ENCODE measurements at places on chromosomes 3 and 15. TPM values are rescaled to one million over a fixed set of nuclear protein-coding genes. Genes with fewer than 3 reads are reported as not detected.

- peaks cover 23% of the 10 kb centered on the region for H3K4me1 ChIP-seq
- H3K27me3 ChIP-seq: no peaks in the 10 kb centered on the region
- H3K36me3 ChIP-seq: no peaks in the 10 kb centered on the region
- peak overlapping the region; percentile 16 for H3K4me3 ChIP-seq
- H3K27ac ChIP-seq: peak overlapping the region; percentile 56
Observed at GRCh38 chr15:93366387-93367100, 277.5 kb upstream of the RGMA start.

DNA sequence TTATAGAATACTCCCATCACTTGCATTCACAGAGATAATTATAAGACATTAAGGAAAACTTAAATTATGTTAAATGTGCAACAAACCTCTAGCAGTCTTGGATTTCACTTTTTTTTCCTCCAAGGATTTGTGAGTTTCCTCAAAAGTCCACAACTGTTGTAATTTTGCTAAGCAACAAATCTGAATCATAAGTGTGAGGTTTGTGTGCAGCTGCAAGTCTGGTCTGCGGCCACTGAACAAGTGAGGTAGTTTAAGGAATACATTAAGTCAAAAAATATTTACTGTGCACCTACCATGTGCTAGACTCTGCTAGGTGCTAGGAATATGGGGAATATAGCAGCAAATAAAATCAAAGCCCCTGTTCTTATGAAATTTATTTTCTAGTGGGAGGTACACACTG, 70.2 kb downstream of the LRRC28 start:
- H3K4me3 ChIP-seq: no peak overlapping the region
- no peak for DNase-seq
- no peak overlapping the region for H3K27ac ChIP-seq

Gene STAB1
- 0.24 TPM for total RNA-seq

DNA sequence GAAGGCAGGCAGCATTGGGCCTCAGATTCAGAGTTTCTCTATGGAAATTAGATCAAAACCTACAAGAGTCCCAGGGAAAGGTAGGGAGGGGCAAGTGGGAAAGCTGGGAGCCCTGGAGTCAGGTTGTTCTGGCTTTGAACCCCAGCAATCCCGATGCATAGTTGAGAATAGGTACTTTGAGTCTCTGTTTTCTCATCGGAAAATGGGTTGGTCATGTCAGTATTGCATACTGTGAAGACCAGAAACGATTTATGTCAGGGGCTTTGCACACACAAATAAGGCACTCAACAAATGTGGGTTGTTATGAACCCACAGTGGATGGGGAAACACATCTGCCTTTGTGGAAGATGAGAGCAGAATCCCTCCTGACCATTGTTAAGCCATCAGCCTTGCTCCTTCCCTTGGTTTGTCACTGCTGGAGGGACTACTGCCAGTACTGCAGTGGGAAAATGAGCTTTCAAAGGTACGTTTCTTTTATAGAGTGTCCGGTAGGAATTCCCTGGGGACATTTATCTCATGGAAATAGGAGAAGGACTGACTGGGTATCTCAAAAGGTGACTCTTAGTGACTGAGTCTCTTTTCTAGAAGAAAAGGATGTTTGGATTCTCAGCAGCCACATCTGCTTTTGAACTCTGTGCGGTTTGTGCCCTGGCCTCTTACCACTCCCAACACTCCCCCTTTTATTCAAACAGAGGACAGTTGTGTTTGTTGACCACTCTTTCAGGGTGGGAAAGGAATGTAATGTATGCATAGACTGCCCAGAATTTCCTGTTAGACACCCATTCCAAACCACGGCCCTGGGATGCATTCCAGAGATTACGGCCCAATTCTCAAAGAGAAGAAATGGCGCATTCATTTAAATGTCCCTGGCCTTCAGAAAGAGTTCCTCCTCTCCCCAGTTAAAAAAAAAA, 54.6 kb upstream of the VILL start:
- no peaks in the 10 kb centered on the region for H3K36me3 ChIP-seq
- no peaks in the 10 kb centered on the region for H3K4me1 ChIP-seq
- no peaks in the 10 kb centered on the region for H3K27me3 ChIP-seq
- peak; percentile 56 for DNase-seq
- no peak overlapping the region for H3K4me3 ChIP-seq

Gene FHIT
- 9.7 TPM for total RNA-seq
